Fibroblast of skin of abdomen (primary cell): ENCODE measurements at places on chromosomes 16 and 17.

GRCh38 chr17:1038459-1039122, 41.7 kb downstream of the TIMM22 start:
- no peak for DNase-seq

GRCh38 chr16:1295465-1295864, 14.0 kb upstream of the UBE2I start:
- DNase-seq, result no peak

DNA sequence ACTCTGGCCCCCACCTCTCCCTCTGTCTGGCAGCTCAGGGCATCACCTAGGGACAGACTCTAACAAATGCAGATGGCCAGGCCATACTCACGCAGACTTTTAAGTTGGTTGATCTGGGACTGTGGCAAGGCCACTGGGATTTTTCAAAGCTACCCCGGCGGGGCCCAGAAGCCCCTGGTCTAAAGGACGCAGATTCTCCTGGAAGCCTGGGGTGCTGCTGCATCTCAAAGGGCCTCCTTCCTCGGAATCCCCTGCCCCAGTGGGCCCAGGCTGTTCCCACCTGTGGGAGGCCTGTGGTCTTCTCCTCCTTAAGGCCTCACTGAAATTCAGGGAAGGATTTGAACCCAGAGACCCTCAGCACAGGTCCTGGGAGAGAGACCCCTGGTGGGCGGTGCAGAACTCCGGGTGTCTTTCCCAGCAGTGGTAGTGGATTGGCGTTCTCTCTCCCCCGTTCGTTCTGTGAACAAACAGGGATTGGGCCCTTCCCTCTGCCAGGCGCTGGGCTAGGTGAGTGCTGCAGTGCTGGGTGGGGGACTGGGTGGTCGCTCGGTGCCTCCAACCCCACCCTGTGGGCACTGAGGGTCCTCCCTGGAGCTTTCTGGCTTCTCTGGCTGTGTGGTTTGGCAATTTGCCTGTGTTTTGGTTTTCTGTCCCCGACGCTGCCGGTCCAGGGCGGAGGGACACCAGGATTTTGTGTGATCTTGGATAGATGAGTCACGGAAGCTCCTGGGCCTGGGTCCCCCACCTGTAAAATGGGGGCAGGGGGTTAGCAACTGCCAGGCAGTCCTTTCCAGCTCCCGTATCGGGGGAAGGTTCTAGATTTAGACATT, 160.5 kb upstream of the GSE1 start:
- DNase-seq, result no peak

- DNase-seq, result no peak
These were observed 613.5 kb downstream of the RBFOX1 start for GRCh38 chr16:7946142-7946541.

- DNase-seq, result no peak
These were observed 21.1 kb upstream of the COX10 start for GRCh38 chr17:14048169-14048568.

GRCh38 chr17:4055014-4055413, 87.8 kb downstream of the ZZEF1 start:
- no peak for DNase-seq

DNA sequence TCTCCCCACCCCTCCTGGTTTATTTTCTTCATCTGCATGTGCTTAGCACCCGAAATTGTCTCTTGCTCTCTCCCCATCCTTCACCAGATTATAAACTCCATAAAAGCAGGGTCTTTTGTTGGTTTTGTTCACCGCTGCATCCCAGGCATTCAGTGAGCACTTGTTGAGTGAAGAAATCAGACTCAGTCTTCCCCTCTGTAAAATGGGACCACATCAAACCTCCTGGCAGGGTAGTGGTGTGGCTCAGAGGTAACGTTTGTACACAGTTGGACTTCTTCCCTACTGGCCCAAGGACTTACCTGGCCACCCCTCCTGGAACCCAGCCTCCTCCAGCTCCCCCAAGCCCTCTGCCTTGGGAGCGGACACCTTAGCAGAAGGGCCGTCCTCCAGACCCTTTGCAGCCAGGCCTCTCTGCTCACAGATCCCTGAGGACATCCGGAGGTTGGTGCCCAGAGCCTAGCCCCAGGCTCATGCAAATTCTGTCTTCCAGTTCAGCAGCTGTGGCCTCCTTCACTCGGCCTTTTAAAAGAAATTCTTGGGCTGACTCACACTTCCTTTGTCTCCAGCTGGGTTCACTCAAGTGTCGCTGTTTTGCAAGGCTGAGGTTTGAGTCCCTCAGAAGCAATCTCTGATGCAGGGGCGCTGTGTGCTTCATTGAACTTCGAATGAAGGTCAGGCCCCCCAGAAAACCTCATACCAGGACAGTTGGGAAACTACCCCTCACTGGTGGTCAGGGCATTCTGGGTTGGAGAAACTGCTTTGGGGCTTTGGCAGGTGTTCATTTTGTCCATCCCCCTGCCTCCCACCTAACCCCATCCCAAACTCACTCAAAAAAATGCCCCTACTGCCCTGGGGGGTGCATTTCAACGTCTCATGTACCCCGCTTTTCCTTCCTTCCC, 16.8 kb upstream of the RMI2 start:
- DNase-seq, result peak; percentile 95
